ENCODE measurements at places on chromosomes 1 and 21. TPM values are rescaled to one million over a fixed set of nuclear protein-coding genes. Genes with fewer than 3 reads are reported as not detected.

GRCh38 chr1:193019442-193020026, 39.6 kb downstream of the UCHL5 start:
- no peaks in the 10 kb centered on the region for H3K4me1 ChIP-seq
- H3K27me3 ChIP-seq, result no peaks in the 10 kb centered on the region
- no peak overlapping the region for H3K27ac ChIP-seq
- peak; percentile 73 for DNase-seq
- H3K4me3 ChIP-seq, result no peak overlapping the region
- peaks cover 22% of the 10 kb centered on the region for H3K36me3 ChIP-seq

ELF3 gene
- total RNA-seq, result 0.56 TPM

TRMT1L gene
- 24.3 TPM for total RNA-seq

DNA sequence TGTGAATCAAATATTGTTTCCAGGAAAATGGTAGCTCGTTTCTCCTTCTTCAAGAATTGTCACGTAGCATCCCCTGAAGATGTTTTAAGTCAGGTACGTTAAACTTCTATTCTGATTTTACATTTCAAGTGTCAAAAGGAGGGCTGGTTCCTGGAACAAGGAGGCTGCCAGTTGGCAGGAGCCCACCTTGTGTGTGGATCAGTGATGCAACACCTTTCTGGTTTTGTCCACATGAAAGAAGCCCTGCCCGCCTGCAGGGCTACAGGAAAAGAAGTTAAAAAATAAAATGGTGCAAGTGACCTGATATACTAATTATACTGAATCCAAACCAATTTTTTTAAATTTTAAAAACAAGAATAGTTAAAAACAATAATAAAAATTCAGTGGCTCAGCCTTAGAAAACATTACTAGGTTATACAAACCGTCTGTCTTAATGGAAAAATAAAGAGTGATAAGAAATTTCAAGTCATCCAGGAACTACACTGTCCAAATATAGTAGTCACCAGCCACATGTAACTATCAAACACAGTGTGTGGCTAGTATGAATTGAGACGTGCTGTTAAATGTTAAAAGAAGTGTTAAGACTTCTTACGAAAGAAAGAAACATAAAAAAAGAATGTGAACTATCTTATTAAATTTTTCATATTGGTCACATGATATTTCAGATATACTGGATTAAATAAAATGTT, 123.1 kb downstream of the APP start:
- H3K36me3 ChIP-seq, result peaks cover 49% of the 10 kb centered on the region
- H3K4me1 ChIP-seq, result peaks cover under 1% of the 10 kb centered on the region
- H3K27me3 ChIP-seq, result no peaks in the 10 kb centered on the region
- H3K4me3 ChIP-seq, result no peak overlapping the region

FAM72A gene
- total RNA-seq, result 20.6 TPM

ATP1A4 gene
- total RNA-seq, result not detected

DNA sequence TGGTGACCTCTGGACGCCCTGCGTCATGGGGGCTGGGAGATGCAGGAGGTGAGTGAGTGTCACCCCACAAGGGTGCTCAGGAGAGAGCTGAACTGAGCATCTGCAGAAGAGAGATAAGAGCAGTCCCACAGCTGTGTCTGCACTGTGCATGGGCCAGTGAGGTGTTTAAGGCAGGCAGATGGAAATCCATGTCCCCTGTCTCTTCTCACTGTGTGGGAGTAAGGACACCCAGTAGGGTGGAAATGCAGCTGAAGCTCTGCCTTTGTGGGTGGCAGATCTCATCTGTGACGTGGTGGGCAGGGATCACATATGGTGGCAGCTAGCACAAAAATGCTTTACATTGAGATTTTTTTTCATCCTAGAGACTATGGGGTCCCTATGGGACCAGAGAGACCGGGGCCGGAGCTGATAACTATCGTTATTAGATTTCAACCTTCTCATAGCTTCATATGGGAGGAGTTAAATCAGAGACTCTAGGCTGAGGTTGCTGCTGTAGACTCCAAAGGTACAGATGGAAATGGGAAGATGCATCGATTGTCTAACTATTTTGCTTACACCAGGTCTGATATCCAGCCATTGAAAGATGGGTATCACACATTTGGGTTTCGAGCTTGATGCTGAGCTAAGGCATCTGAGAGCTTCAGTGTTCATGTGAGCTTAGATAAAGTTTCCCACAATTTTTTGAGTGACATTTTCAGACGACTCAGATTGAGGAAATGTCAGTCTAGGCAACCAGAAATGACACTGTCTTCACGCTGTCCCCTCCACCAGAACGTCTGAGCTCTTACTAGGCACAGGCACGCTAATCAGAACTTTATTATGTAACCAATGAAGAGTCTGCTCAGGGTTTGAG, 65.3 kb upstream of the PSEN2 start:
- no peak overlapping the region for H3K27ac ChIP-seq
- H3K27me3 ChIP-seq, result no peaks in the 10 kb centered on the region
- H3K4me3 ChIP-seq, result no peak overlapping the region

SLX9 gene
- total RNA-seq, result 114 TPM

LMOD1 gene
- total RNA-seq, result not detected

DNA sequence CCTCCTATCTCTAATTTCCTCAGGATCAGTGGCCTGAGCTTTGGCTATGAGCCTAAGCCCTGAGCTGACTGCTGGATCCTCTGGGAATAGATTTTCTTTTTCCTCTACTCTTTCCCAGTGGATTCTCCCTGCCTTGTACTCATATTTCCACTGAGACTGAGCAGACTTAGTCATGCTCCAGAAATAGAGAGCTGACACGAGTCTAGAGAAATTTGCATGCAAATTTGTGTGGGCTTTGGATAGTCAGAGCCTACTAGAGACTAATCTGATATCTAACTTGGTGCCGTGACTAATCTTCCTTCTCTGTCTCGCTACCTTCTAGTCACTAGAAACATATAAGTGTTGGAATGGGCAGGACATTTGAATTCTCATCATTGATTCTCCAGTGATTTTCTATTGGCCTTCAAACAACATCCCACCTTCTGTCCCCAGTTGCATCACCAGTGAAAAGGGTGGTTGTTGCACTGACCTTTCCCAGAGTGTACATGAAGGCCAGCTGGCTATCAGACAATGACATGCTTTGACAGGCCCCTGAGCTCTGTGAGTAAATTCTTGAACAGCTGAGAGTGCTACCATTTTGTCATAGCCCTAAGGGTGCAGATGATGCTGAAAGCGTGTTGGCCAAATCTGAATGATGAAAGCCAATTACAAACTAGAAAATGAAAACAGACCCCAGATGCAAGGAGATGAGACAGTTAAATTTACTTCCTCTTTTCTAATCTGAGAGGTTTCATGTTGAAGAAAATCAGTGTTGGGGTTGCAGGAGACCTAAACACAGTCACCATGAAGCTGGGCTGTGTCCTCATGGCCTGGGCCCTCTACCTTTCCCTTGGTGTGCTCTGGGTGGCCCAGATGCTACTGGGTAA, at the start of gene FCRLA:
TSS of gene FCRLA (plus strand) at position 748 of the 866 bp plus-strand sequence. CDS start at position 784, 36 bp downstream.
- no peaks in the 10 kb centered on the region for H3K27me3 ChIP-seq
- H3K4me1 ChIP-seq, result peaks cover 4% of the 10 kb centered on the region
- no peaks in the 10 kb centered on the region for H3K36me3 ChIP-seq
- no peak within 1 kb of the TSS for H3K4me3 ChIP-seq
- no peak within 1 kb of the TSS for H3K27ac ChIP-seq

- H3K4me1 ChIP-seq, result peaks cover 12% of the 10 kb centered on the region
- no peak overlapping the region for H3K27ac ChIP-seq
- H3K4me3 ChIP-seq, result no peak overlapping the region
- H3K27me3 ChIP-seq, result no peaks in the 10 kb centered on the region
Measured at GRCh38 chr1:97331165-97331564, 589.7 kb downstream of the DPYD start.

AMPD2 gene
- 119 TPM for total RNA-seq

DNA sequence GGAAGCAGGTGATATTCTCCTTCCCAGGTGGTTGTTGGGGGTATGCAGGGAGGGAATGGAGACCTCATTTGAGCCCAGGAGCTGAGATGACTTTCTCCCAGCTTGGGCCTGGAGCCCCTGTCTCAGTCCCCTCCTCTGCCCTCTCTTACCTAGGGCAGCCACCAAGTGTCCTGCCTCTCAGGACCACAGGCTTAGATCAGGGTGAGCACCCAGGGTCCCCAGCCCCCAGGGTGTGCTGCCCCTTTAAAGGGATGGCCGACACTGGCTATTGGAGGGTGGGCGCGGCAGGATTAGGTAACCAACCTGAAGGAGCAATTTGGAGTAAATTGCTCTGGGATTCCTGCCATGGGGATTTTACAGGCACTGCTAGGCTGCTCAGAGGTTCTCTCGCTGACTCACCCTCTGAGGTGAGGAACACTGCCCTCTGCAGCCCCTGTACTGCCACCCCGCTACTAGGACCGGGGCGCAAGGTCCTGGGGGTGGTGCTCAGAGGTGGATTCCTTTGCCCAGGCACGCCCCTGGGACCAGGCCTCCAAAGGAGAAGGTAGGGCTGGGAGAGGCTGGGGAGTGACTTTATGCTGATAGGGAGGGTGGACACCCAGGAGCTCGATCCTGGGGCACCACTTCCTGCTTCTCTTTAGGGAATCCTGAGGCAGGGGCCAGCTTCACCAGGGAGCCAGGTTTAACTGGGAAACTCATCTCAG, 1.5 kb downstream of the RPS6KA1 start:
- H3K4me3 ChIP-seq, result peak overlapping the region; percentile 3
- peaks cover 18% of the 10 kb centered on the region for H3K4me1 ChIP-seq
- no peaks in the 10 kb centered on the region for H3K36me3 ChIP-seq
- peak; percentile 39 for DNase-seq

DNA sequence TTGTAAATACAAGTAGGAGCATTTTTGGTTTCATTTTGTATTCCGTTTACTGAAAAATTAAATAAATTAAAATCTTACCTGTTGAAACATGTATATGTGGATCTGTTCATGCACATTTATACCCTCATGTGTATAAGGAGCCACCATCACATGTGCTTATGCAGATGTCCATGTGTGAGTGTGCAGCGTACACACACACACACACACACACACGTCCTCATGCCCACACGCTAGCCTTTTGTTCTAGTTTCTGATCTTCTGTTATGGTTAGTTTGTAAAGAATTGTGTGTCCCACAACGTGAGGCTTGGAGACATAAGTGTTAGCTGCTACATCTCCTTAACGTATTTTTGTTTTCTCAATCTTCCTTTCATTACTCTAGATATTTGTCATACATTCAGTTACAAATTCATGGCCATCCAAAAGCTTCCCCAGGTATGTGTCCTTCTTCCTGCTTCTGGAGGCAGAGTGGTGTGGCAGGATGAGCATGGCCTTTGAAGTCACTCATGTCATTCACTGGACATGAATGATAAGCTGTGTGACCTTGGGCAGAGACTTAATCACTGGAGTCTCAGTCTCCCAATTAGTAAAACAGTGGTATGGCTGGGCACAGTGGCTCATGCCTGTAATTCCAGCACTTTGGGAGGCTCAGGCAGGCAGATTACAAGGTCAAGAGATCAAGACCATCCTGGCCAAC, 54.6 kb downstream of the TENT5C start:
- no peak overlapping the region for H3K27ac ChIP-seq
- no peak overlapping the region for H3K4me3 ChIP-seq
- H3K27me3 ChIP-seq, result no peaks in the 10 kb centered on the region
- H3K36me3 ChIP-seq, result no peaks in the 10 kb centered on the region
- no peaks in the 10 kb centered on the region for H3K4me1 ChIP-seq

DNA sequence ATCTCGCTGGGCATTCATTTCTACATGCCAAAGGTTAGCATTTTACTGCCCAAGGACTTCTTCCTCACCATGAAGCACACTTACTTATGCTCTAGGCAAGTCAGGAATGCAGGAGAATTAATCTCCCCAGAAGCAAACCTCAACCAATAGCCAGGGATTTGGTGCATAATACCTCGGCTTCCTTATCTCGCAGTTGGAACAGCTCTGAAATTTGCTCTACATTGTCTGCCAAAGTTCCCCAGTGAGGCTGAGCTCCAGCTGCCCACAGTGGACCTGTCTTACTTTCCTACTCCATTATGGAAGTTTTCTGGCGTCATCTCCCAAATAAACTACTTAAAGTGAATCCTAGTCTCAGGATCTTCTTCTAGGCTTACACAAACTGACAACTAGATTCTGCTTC, 57.6 kb upstream of the PPM1J start:
- H3K27ac ChIP-seq, result no peak overlapping the region
- no peaks in the 10 kb centered on the region for H3K36me3 ChIP-seq
- H3K4me1 ChIP-seq, result no peaks in the 10 kb centered on the region
- H3K27me3 ChIP-seq, result peaks cover 69% of the 10 kb centered on the region

GRCh38 chr1:27296773-27297291, 25.1 kb upstream of the TMEM222 start:
- H3K4me3 ChIP-seq, result no peak overlapping the region
- DNase-seq, result peak; percentile 71
- H3K36me3 ChIP-seq, result peaks cover 7% of the 10 kb centered on the region
- peaks cover 4% of the 10 kb centered on the region for H3K4me1 ChIP-seq

- no peaks in the 10 kb centered on the region for H3K27me3 ChIP-seq
- no peak overlapping the region for H3K4me3 ChIP-seq
- no peaks in the 10 kb centered on the region for H3K4me1 ChIP-seq
- no peak overlapping the region for H3K27ac ChIP-seq
- no peak for DNase-seq
Measured at GRCh38 chr21:45990741-45991605, 9.4 kb downstream of the COL6A1 start.

- no peak for DNase-seq
- no peak overlapping the region for H3K27ac ChIP-seq
- no peak overlapping the region for H3K4me3 ChIP-seq
Measured at GRCh38 chr1:182335771-182336566, 55.6 kb downstream of the GLUL start.

OPN3 gene
- 14.2 TPM for total RNA-seq

DNA sequence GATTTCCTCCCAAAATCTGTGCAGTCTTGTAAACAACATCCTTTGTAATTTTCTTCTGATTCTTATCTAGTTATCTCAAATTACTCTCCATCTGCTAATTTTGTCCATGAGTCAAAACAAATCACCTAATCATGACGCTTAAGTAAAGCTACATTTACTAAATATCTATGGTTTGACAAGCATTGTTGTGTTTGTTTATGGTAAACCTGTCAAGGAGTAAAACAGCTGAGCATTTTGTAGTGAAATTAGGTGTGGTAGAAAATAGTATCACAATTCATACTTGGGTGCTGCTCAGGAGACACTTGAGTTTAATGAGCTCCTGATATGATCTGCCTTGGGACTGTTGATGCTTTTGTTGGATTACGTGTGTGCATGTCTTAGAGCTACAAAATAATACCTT, 11.6 kb downstream of the TIPRL start:
- no peak for DNase-seq
- no peaks in the 10 kb centered on the region for H3K4me1 ChIP-seq
- H3K27ac ChIP-seq, result no peak overlapping the region
- no peak overlapping the region for H3K4me3 ChIP-seq
- no peaks in the 10 kb centered on the region for H3K27me3 ChIP-seq

DNA sequence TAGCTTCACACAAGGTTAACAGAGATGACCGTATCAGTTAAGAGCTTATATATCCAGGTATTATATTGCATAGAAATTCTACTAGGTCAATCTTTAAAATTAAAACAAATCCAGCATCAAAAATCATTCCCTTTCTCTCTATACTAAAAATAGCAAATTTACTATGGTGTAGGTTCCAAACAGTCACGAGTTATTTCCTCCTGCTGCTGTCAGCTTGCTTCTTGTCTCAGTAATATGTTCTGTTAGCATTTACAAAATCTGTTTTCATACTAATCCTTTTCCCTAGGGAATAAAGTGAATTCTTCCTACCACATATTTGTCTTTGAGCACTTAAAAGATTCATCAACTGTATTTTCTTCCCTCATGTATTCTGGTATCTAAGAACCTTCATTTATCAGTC, 2.5 kb downstream of the WDR26 start:
- DNase-seq, result no peak
- no peaks in the 10 kb centered on the region for H3K27me3 ChIP-seq
- peaks cover 38% of the 10 kb centered on the region for H3K4me1 ChIP-seq
- H3K36me3 ChIP-seq, result peaks cover 34% of the 10 kb centered on the region
- H3K27ac ChIP-seq, result peak overlapping the region; percentile 23

- DNase-seq, result no peak
- H3K36me3 ChIP-seq, result no peaks in the 10 kb centered on the region
- no peaks in the 10 kb centered on the region for H3K4me1 ChIP-seq
Measured at GRCh38 chr1:107048241-107048640, 8.2 kb upstream of the PRMT6 start.

NUP210L gene
- 0.04 TPM for total RNA-seq

All from A673 (cell line).